CD4-positive, alpha-beta T cell treated with Interleukin-2 at 100 ng/mL for 4 hours (primary cell): ENCODE measurements at places on chromosomes 7 and 10.

DNA sequence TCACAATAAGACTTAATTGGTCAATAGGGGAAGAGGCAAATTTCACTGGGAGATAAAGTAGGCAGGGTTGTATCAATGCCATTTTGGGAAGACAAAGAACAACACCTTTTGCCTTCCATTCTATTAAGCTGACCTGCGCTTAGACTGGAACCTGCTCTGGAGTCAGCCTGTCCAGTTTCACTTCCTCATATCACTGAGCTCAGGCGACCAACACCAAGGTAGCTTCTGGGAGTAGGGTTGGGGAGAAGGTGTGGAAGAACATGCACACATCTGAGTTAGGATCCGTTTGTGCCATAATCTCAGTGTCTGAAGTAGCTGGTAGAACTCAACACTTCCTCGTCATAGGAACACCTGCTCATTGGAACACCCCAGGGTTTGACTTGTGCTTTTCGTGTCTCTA lies 527.4 kb upstream of the IGFBP3 start:
- DNase-seq, result no peak

DNA sequence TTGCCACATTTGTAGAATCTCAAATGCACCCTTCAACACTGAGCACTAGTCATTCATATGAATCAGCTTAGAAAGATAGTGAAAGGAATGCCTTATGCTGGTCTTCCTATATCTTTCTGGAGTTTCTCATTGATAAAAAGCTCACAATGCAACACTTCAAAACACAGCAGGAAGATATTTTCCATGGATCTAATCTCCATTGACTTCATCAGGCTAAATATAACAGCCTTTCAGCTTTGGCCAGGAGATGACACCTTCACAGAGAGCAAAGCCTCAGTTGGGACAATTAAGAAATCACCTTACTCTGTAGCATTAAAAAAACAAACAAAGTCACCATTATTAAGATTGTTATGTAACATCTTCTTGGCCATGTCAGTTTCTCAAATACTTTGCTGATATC lies 6.7 kb downstream of the NRP1 start:
- DNase-seq, result no peak

GRCh38 chr10:32210306-32211045 lies 136.5 kb downstream of the EPC1 start:
- peak; percentile 3 for DNase-seq

DNA sequence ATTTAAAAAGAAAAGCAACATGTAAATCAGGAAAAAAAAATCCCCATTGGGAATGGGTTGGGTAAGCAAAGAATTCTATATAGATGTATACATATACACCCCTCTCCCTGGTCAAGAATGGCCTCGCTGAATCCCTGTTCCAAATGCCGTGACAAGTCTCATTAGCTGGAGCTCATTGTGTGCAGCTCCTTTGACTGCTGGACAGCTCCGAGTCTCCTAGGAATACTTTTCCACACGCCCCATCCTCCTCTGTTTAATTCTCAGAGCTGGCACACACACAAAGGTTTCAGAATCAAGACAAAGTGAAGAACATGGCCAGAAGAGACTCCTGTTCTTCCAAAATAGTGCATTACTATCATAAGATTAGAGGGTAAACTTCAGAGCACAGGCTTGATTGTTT lies 130.9 kb upstream of the MKLN1 start:
- no peak for DNase-seq

GRCh38 chr7:137772316-137772715 lies 74.5 kb downstream of the DGKI start:
- no peak for DNase-seq

DNA sequence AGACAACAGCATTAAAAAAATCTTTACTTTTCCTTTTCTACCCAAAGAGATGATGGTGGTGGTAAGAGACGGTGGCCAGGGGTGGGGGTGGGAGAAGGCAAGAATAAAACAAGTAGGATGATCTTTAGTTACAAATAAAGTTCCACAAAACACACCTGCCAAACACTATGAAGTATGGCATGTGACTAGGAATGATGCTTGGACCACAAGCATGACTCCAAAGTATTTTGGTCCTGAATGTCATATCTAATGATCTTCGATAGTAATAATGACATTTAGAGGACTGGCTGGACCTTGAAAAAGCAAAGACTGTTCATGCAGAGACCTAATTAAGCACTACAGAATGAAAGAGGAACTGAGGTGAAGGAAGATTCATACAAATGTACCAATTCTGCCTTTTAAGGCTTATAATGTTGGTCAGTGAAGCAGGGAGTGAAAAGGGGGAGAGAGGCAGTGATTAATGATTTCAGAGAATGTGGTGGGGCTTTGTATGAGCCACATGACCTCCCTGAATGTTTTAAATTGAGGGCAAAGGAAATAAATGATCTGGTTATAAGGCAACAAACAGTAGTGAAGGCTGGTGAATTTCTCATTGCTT lies 29.6 kb upstream of the DKK1 start:
- DNase-seq, result no peak

DNA sequence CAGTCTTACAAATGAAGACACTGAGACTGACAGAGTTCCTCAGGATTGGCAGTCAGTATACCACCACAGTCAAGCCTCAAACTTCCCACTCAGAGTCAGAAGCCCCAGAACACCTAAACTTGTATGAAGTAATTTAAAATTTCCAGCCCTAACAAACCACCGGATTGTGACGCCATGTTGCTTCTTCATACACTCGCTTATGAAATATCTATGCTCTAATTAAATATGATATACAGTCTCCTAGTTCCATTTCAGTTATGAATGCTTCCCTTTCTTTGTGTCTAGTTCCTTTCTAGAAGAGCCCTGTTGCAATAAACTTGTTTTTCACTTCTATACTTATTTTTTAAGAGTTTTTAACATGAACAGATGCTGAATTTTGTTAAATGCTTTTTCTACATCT lies 172.0 kb upstream of the NOBOX start:
- DNase-seq, result no peak

GRCh38 chr7:4838626-4839334 lies 23.1 kb downstream of the PAPOLB start:
- DNase-seq, result no peak

- DNase-seq, result no peak
These were observed 54.2 kb downstream of the TRIL start for GRCh38 chr7:28903730-28904577.

- no peak for DNase-seq
These were observed 4.9 kb upstream of the PHKG1 start for GRCh38 chr7:56097700-56098099.

DNA sequence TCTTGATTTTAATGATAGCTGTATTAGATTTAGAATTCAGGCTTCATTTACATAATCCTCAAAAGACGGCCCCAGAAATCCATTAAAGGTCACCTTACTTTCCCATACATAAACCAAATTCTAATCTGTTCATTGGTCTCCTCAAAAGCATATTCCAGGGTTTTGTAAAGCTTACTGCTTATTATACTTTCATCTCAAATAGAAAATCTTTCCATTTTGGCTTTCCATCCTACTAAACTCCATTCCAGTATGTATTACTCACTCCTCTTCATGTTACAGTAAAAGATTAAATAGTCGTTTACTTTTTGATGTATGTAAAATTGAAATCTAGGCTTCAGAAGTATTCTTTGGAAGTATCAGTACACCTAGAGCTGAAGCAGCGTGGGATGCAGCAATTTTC lies 143.5 kb upstream of the LRRN3 start:
- DNase-seq, result no peak

DNA sequence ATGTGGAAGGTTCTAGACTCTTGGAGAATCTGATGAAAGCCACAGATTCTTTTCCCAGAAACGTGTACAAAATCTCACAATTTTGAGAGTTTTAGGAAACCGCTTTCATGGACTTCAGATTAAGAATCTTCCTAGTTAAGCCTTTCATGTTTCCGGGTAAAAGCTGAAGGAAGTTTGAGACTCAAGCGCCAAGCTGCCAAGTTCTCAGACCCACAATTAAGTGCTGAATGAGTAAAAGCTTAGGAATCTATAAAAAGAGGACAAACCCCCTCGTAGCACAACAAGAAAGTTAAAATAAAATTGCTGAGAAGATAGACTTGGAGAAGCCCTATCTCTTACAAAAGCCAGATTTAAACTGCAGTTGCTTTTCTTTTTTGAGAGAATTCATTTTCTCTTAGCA lies 99.6 kb downstream of the ST8SIA6 start:
- no peak for DNase-seq

GRCh38 chr10:89003344-89003743 lies 12.7 kb downstream of the FAS start:
- peak; percentile 58 for DNase-seq

DNA sequence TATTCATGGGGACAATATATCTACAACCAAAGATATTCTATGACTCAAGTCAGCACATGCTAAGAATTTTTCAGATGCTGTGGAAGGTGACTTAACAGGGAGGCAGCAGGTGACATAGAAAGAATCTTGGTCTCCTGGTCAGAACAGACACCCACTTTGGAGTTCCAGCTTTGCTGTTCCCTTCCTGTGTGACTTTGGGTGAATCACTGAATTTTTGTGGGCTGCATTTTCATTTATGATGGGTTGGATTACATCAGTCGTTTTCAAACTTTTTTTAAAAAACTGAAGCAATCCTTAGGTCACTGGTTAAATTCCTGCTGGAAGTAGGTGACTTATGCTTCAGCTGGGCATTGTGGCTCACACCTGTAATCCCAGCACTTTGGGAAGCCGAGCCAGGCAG lies 24.9 kb downstream of the RGR start:
- DNase-seq, result no peak

- DNase-seq, result no peak
These were observed 134.3 kb downstream of the TAX1BP1 start for GRCh38 chr7:27873981-27874957.

- DNase-seq, result no peak
These were observed 70.3 kb downstream of the CALML3 start for GRCh38 chr10:5595095-5595494.

- no peak for DNase-seq
These were observed 223.7 kb downstream of the LHFPL3 start for GRCh38 chr7:104552102-104552501.

DNA sequence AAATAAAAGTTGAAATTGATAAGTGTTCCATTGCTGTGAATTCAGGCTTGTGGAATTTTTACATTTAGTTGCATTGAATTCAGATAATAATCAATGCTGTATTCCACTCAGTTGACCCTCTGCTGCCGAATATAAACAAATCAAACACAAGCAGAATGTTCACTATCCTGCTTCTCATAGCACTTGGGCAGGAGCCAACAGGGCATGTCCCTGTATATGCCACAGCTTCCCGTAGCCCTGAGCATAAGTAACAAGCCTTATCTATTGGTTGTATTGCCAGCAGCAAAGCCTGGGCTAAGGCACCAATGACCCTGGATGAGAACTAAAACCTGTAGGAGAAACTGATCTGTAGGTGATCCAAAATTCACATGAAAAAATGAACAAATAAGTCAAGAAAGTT lies 145.9 kb downstream of the ARHGAP12 start:
- no peak for DNase-seq

- no peak for DNase-seq
These were observed 2.4 kb downstream of the PKD2L1 start for GRCh38 chr10:100327718-100328009.

GRCh38 chr10:125089469-125089868 lies 70.9 kb downstream of the CTBP2 start:
- no peak for DNase-seq

GRCh38 chr10:32256613-32257437 lies 90.1 kb downstream of the EPC1 start:
- peak; percentile 80 for DNase-seq

- DNase-seq, result no peak
These were observed 245.8 kb downstream of the CDK14 start for GRCh38 chr7:90841759-90842429.

DNA sequence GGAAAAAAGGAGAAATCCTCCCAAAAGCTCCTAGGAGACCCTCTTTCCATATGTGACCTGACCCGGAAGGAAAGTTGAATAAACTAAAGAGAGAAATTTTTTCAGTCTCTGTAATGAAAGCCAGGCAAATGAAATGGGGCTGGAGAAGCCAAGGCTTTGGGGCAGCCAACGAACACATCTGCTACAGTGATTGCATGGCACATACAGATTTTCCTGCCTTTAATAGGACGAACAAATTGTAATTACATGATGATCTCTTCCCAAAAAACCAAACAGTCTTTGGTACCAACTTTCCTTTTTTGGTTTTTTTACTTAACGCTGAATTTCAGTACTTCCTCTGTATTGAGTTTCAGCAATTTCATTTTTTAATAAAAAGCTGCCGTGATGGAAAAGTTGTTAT lies 23.5 kb upstream of the PTN start:
- DNase-seq, result no peak

- no peak for DNase-seq
These were observed 252.2 kb upstream of the CSTF2T start for GRCh38 chr10:51951601-51952000.

GRCh38 chr10:80351220-80351619 lies 5.3 kb downstream of the DYDC1 start:
- no peak for DNase-seq

DNA sequence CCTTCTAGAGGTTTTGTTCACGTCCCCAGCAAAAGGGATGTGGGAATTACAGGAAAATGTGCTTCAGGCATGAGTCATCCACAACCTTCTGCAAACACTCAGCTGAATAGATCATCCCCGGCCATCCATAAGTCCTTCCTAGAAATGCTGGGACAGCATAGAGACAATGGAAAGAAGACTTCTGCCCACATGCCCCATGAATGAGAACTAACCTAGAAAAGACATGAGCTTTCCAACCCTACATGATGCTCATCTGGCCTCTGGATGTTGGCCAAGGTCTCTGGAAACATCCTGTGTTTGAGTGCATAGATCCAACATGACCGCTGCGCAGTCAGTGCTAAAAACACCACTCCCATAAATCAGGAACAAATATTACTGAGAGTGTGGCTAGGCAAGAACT lies 277.5 kb downstream of the PLXNA4 start:
- DNase-seq, result no peak

DNA sequence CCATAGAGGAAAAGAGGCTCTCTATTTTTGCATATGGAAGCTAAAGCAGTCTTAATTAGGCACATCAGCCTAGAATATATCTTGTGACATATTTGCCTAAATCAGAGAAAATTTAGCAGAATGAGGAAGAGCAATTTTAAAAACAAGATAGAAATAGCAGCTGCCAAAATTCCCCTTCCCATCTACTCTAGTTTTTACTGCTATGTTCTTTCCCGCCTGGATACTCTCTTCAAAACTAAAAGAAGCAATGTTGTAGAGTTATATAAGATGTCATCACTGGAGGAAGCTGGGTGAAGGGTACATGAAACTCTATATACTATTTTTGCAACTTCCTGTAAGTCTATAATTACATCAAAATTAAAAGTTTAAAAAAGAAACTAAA lies 87.0 kb downstream of the ARMH3 start:
- no peak for DNase-seq

GRCh38 chr7:109479388-109479787 lies 909.7 kb downstream of the DNAJB9 start:
- DNase-seq, result no peak

- DNase-seq, result no peak
These were observed 43.4 kb downstream of the DNMBP start for GRCh38 chr10:99966306-99966705.
